ELR (cell line): ENCODE measurements at places on chromosomes 4 and X.

- DNase-seq = no peak
Measured at GRCh38 chr4:119851649-119852048, 215.0 kb downstream of the MAD2L1 start.

GRCh38 chrX:135345107-135345589 lies 35.9 kb downstream of the ETDC start:
- peak; percentile 64 for DNase-seq

DNA sequence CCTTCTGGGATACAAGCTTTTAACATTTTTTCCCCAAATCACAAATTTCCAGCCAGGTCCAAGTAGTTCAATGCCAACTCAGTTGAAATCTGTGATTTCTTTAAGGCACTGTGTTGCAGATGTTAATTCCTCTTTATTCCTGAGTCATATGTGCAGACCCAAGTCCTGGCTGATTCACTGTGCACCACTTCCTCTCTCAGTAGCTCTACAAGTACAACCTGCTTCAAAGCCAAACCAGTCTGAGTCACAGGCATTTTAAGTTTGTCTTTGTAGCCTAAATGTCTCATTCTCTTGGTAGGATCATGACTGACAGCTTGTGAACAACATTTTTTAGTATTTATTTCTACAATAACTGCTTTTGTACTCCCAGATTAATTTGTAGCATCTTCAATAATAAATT lies 165.6 kb upstream of the S100G start:
- DNase-seq = peak; percentile 94

- no peak for DNase-seq
Measured at GRCh38 chr4:98641906-98642668, 16.3 kb downstream of the TSPAN5 start.

DNA sequence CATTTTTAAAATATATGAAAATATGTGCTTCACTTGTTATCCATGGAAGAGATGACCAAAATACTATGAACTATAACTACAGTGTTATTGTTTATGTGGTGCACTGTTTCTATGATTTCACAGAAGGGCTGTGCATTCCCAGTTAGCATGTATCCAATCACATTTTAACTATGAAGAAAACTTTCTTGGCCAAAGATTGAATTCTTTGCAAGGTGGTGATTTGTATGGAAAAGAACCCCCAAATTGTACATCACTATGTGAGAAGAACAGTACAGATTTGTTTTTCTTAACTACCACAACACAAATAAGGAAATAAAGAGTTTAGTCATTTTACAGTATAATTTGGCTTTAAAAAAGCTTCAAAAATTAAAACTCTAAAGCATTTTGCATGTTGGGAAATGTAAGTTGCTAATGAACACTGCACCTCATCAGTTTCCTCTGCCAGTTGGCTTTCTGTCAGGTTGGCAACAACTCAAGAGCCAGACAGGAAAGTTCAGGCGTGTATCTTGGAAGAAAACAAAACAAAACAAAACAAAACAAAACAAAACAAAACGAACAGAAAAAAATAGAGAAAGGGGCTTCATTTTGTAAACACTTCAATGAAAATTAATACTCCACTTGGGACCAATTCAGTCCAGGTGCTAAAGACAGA lies 237.0 kb downstream of the SCFD2 start:
- DNase-seq = no peak

GRCh38 chr4:151750156-151750555 lies 10.7 kb downstream of the GATB start:
- no peak for DNase-seq

DNA sequence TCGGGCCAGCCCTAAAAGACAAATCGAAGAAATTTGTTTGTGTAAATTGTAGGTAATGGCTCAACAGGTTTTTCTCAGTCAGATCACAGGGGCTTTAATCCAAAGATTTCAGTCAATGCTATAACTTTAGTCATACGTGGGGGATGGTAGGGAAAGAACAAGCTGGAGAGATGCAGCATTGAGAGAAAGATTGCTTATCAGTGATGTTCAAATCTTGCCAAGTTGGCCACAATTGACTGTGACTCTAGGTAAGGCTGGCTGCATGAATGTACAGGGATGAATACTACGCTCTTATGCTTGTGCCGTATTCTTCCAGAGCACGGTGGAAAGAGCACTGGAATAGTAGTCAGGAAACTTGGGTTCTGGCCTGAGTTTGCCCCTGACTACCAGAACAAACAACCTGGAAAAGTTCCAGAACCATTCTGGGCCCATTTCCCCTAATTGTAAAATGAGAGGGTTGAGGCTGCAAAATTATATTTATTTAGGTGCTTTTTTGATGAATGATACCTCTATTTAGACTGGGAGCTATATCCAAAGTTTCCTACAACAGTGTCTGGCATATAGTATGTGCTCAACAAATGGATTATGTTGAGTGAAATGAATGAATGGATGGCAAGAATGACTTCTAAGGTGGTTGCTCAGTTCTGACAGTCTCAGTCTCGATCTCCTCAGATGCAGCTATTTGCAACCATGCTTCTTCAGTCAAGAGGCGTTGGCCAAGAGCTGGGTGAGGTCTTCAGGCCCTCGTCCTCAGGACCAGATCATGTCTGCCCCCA lies 44.4 kb downstream of the TSC22D3 start:
- no peak for DNase-seq

- no peak for DNase-seq
Measured at GRCh38 chr4:5793514-5793913, 82.5 kb downstream of the EVC start.

DNA sequence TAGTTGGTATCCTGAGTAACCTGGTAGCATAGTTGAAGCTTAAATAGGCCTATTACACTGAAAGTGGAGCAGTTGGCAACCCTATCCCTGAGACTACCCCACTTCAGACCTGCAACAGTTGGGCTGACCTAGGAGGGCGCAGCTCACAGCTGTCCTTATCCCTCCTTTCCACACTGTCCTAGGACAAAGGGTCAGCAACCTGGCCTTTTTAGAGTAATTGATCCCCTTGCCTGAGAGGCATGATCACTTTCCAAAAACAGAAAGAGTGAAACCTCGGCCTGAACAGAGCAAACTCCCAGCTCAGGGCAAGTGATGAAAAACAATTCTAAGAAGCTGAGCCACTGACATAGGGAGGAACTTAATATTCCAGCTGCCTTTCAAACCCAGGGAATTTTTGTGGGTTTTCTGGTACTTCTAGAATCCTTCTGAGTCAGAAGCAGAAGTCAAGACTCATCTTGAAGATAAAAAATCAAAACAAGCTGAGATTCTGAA lies 94.9 kb upstream of the MYOZ2 start:
- DNase-seq = peak; percentile 81

DNA sequence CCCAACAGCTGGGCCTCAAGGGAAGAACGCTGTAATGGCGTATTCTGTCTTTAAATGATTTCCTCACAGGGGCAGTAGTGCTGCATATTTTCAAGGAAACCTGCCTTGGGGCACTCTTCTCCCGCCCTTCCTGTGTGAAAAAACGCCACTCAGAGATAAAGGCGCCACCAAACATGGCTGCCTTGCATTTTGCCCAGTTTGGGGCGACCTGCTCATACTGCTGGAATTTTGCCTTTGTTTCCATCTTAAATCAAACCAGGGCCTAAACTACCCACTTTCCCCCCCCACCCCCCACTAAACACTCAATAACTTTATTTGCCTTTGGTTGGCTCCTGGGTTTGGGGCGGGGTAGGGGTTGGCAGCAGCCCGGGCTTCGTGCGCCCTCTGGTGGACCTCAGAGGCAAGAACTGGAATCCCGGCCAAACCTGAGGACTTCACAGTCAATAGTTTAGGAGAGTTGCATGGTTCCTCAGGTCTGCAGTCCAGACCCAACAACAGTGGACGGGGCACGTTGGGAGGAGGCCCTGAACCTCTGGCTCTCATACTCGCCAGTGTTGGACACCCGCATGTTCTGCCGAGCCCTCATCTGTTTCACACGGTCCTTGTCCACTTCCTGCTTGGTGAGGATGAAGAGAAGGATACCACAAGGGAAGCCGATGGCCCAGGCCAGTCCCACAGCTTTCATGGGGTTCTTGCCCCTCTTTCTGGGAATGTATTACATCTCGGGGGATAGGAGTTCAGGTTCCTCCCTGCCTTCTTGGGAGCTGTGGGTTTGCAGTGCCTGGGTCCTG lies 220.1 kb upstream of the STK26 start:
- no peak for DNase-seq

- DNase-seq = peak; percentile 41
Measured at GRCh38 chrX:39757971-39758370, 339.8 kb downstream of the BCOR start.

DNA sequence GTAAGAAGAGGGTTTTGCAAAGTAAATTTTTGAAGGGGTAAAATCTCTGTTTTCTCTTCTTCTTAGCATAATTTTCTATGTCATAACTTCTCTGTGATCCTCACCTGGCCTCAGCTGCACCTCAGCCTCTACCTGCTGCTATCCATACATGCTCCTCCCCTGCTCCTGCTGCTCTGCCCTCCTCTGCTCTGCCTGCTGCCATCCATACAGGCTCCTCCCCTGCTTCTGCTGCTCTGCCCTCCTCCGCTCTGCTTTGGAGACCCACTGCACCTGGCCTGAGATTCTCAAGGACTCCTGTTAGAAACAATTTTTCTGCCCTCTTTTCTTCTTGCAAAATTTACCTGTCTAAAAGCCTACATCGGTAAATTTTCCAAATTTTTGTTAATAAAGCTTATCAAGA lies 388.6 kb upstream of the PITX2 start:
- DNase-seq = no peak
